ENCODE measurements at places on chromosomes 13 and 19. TPM values are rescaled to one million over a fixed set of nuclear protein-coding genes. Genes with fewer than 3 reads are reported as not detected.

SMIM17 gene
- total RNA-seq = 0.39 TPM

C13orf46 gene
- 0.39 TPM for total RNA-seq

VSTM2B gene
- not detected for total RNA-seq

CA11 gene
- 1.1 TPM for total RNA-seq

FAM83E gene
- total RNA-seq = under 0.01 TPM

LGALS7B gene
- not detected for total RNA-seq
